K562 (cell line): ENCODE measurements at places on chromosomes 6 and 20.

DNA sequence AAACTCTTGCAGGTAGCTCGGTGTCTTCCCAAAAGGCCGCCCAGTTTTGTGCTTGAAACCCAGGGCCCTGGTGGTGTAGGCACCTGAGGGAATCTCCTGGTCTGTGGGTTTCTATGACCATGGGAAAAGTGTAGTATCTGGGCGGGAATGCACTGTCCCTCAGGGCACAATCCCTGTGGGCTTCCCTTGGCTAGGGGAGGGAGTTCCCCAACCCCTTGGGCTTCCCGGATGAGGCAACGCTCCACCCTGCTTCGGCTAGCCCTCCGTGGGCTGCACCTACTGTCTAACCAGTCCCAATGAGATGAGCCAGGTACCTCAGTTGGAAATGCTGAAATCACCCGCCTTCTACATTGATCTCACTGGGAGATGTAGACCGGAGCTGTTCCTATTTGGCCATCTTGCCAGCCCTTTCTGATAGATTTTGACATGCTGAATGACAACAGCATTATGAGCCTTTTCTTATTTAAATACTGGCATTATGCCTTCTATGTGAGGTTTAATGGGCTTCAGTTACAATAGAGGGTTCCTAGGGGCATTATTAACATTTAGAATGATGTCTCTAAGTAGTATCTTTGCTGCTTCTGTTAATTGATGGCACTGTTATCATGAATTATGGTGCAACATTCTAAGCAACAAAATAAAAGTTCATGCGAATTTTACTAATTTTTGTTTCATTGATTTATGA, 133.7 kb upstream of the FLRT3 start:
- DNase-seq = no peak

DNA sequence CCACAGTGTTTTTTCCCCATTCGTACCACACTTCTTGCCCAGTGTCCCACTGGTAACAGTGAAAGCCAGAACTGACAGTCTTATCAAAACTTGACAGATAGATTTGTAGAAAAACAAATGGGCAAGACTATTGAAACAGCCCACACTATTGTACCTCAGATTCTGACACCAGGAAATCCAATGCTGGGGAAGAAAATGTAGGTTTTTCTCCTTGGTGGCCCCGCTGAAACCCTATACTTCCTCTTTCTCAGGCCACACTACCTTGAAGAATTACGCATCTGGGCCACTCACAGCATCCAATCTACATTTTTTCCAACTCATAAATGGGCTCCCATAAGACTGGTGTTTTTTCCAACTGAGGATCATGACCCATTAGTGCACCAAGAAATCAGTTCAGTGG, 90.9 kb upstream of the HDDC2 start:
- DNase-seq = no peak

- DNase-seq = no peak
Measured at GRCh38 chr6:3328796-3329195, 70.0 kb downstream of the PSMG4 start.

DNA sequence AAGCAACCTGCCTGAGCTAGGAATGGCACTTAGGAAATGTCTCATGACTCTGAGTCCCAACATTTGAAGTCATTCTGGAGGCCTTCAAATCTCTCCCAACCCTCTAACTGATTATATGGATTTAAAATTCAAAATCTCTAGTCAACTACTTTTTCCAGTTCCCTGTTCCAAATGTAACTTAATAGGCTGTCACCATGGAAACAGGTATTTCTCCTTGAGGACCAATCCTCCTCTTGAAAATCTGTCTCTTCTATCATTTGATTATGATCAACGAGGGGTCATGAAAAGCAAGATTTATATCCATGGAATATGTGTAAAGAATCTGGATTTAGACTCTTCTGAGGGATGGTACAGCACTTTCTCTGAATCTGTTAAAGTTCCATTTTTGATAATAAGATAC, 127.3 kb upstream of the DTNBP1 start:
- no peak for DNase-seq

DNA sequence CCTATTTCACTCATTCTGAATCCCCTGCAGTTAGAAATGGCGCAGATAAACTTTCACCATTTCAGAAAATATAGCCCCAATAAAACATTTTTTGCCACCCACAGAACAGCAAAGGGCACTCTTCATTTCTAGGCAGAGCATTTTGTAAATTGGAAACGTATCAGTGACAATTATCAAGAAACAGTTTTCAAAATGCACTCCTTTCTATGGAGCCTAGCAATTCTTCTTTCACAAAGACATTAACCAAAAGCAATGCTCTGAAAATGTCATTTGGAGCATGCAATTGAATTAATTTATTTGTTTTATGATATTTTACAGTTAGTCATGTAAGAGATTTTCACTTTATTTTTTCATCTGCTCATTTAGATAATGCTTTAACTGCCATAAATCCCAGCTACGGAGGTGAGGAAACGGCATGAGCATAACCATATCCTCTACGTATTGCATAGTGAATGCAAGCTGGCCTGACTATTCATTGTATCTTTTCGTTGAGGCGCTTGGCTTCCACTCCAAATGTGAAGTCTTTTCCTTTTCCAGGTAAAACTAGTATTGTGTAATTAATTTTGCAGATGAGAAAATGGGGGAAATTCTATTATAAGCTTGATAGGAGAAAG, 813.4 kb downstream of the C6orf118 start:
- no peak for DNase-seq

GRCh38 chr6:152402791-152403190, 234.4 kb downstream of the SYNE1 start:
- DNase-seq = no peak

GRCh38 chr6:25118038-25118437, 161.1 kb upstream of the CARMIL1 start:
- no peak for DNase-seq

- no peak for DNase-seq
Measured at GRCh38 chr20:62219101-62219991, 732 bp downstream of the HRH3 start.

- no peak for DNase-seq
Measured at GRCh38 chr6:40626886-40627285, 39.7 kb upstream of the LRFN2 start.

DNA sequence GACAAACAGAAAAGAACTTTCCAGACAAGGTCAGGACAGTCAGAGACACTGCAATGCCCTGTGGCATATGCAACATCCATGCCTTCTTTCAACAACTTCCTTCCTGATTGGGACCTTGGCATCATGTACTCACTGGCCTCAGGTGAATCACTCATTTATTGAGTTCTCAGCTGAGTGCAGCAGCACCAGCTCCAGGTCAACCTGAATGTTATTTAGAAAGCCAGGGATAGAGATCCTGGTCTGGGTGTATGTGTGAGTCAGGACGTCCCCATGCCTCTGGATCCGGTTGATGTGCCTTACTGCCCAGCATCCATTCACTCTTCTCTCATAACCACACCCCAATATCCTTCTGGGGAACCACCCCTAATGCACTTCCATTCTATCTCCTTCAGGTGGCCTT, 54.4 kb downstream of the SNRNP48 start:
- DNase-seq = no peak

DNA sequence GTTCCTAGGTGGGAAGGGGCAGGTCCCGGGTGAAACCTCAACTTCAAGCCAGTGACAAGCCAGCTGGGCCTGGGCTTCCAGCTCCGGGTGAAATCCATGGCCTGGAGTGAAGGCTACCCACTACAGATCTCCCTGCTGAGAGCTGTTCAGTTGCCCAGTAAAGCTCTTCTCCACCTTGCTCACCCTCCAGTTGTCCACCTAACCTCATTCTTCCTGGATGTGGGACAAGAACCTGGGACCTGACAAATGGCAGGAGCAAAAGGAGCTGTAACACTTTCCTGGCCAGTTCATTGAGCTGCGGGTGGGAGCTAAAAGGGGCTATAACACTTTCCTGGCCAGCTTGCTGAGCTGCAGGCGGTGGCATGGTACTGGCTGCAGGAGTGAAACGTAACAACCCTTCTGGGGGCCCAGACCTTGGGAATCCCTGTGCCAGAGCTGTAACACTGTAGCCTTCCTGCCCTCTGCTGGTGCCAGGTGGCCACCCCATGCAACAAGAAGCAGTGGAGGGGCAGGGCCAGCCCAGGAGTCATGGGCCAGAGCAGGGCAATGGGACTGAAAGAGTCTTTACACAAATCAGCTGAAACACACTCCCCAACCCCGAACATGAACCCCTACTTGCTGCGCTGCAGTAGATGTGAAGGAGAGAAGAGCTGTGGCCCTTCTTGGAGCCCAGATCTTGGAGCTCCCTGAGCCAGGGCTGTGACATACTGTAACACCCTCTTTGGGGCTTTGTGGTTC, 3.6 kb upstream of the HINT3 start:
- no peak for DNase-seq

- no peak for DNase-seq
Measured at GRCh38 chr20:7637184-7637583, 303.1 kb downstream of the HAO1 start.

GRCh38 chr20:19185083-19185482, 27.4 kb upstream of the SLC24A3 start:
- DNase-seq = no peak

DNA sequence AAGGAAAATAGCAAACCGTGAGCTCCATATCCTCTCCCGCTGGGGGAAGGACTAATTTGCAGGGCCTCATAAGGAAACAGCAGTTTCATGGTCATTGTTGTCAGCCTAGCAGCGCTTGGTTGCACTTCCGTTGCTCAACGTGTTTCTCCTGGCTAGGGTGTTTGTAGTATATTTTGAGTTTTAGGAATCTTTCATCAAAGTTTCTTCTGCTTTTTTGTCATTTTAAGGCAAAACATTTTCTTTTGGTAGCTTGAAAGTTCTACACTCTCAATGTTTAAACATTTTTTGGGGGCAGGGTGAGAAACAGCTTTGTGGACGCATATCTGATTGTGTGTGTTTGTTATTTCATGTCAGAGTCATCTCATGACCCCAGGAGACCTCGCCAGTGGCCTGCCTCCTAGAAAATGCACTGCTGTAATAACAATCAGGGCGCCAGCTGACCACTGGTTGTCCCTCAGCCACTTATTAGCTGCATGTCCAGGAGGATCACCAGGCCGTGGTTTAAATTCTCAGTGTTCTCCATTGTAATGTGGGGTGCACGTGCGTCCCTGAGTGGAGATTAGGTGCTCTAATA, 20.6 kb downstream of the JARID2 start:
- peak; percentile 57 for DNase-seq

DNA sequence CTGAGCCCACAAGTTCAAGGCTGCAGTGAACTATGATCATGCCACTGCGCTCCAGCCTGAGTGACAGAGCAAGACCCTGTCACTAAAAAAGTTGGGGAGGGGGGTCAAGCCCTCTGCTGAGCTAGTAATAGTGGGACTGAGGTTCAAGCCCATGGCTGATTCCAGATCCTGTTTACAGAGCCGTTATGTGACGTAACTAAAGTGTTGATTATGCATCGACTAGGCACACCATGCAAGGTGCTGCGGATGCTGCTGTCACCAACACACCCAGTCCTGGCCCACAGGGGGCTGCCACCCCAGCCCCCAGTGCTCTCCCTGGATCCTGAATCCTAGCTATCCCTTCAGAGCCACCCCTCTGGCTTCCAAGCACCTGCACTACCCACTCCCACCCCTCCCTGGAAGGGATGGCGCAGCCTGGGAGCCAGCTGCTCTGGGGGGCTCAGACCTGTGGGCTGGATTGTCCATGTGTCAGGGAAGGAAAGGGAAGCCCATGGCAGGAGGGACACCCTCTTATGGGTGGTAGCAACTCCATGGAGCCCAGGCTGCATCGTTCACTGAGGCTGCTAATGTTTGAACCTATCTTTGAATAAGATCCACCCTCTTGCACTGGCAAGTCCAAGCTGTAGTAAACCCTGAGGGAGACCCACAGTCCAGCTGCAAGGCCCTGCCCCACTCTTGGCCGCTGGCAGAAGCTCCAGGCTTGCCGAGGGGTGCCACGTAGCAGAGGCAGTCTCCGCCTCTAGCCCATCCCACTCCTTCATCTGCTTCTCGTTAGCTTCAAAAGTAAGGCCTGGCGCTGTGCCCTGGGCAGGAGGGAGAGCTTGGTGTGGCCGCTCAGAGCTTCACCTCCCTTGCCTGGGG, 95.0 kb downstream of the SNX5 start:
- DNase-seq = no peak

- DNase-seq = no peak
Measured at GRCh38 chr6:47671777-47672176, 26.6 kb upstream of the ADGRF4 start.

GRCh38 chr6:20467437-20467836, 65.8 kb downstream of the E2F3 start:
- DNase-seq = no peak

DNA sequence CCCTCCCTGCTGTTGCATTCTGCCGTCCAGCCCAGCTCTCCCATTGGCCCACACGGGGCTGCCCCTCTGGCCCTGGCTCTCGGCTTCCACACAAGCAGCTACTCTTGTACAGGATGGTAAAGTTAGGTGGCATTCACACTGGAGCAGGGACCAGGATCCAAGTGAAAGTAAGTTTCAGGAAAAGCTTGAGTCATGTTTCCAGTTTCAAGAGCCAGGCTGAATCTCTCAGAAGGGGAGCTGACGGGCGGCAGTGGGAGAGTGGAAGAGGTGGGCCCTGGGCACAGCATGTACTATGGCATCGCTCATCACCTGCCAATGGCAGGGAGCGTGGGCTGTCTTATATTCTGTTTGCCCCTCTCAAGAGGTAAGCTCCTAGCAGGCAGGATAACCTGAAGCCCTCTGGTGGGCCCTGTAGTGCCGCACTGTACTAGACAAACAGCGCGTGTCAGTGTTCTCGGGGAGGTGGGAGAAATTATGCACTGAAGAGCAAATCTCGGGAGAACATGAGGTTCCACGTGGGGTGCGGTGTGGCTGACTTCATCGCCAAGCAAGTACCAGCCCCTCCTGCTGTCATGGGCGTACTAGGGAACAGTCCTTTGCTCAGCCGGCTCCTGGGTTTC, 241.5 kb downstream of the NRN1 start:
- DNase-seq = no peak

DNA sequence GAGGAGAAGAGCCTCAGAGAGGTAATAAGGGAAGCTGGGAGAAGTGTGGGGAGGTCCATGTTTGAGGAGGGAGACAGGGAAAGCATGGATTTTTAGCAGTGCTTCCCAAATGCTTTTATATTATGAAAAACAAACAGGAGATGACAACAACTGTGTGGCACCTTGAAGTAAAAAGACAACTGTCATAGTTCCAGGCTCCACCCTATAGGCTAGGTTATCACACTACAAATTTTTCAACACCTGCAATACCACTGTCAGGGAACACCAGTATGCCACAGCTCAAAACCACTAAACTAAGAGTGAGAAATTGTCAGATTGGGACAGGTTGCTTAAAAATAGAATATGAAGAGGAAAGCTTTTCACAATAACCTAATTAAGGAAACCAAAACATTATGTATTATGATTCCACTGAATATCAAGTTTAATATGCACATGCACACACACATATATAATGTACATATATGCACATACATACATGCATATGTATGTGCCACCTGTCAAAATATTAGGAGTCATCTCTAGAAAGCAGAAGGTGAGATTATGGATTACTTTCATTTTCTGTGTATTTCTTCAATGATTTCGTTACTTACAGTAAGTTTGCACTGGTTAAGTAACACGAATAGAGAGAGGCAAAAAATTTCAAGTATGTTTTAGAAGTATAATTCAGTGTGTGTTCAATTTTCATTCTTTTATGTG, 261.2 kb downstream of the PTPRK start:
- DNase-seq = no peak
